T-helper 17 cell (primary cell): ENCODE measurements at places on chromosomes 7 and 10. TPM values are rescaled to one million over a fixed set of nuclear protein-coding genes. Genes with fewer than 3 reads are reported as not detected.

- peaks cover 12% of the 10 kb centered on the region for H3K27me3 ChIP-seq
- H3K27ac ChIP-seq, result no peak overlapping the region
- H3K36me3 ChIP-seq, result no peaks in the 10 kb centered on the region
- no peak for DNase-seq
- H3K4me1 ChIP-seq, result peaks cover 4% of the 10 kb centered on the region
These were observed 520 bp downstream of the CPA5 start for GRCh38 chr7:130345136-130345535.

- H3K27me3 ChIP-seq, result peaks cover 41% of the 10 kb centered on the region
- H3K4me1 ChIP-seq, result no peaks in the 10 kb centered on the region
These were observed 25.6 kb upstream of the CRTAC1 start for GRCh38 chr10:98055841-98056516.

DNA sequence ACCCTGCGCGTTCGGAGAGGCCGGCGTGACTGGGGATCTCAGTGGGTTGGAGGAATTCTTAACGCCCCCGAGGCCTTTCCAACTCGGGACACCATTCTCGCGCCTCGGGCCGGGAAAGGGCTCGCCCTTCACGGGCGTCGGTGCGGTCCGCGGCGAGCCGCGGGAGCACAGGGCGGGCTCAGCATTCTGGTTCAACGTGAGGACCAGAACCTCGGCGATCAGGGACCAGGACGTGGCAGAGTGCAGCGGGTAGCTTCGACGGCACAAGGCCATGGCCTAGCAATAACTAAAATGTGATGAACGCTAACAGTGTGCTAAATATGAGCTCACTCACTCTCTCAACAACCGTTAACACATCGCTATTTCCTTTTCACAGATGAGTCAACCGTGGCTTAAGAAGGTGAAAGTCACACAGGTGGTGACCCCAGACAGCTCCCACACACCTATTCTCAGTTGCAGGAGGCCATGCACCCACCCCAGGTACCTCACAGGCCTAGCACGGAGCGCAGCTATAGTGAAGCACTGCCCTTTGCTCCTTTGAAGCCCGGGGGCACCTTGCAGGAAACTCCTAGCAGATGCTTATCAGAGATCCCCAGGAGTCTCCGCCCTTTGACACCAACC, 4.5 kb upstream of the EMX2 start:
- peaks cover 78% of the 10 kb centered on the region for H3K27me3 ChIP-seq
- H3K36me3 ChIP-seq, result peaks cover 2% of the 10 kb centered on the region
- no peak overlapping the region for H3K27ac ChIP-seq
- H3K4me3 ChIP-seq, result no peak overlapping the region
- DNase-seq, result no peak

- H3K4me3 ChIP-seq, result no peak overlapping the region
- no peaks in the 10 kb centered on the region for H3K4me1 ChIP-seq
- peaks cover 5% of the 10 kb centered on the region for H3K27me3 ChIP-seq
- H3K27ac ChIP-seq, result no peak overlapping the region
- H3K36me3 ChIP-seq, result no peaks in the 10 kb centered on the region
These were observed 729.2 kb downstream of the LRMDA start for GRCh38 chr10:76160446-76161300.

GRCh38 chr7:13050703-13051102, 363.3 kb downstream of the ARL4A start:
- no peak overlapping the region for H3K4me3 ChIP-seq
- peaks cover 2% of the 10 kb centered on the region for H3K27me3 ChIP-seq
- H3K36me3 ChIP-seq, result no peaks in the 10 kb centered on the region
- H3K27ac ChIP-seq, result no peak overlapping the region

DNA sequence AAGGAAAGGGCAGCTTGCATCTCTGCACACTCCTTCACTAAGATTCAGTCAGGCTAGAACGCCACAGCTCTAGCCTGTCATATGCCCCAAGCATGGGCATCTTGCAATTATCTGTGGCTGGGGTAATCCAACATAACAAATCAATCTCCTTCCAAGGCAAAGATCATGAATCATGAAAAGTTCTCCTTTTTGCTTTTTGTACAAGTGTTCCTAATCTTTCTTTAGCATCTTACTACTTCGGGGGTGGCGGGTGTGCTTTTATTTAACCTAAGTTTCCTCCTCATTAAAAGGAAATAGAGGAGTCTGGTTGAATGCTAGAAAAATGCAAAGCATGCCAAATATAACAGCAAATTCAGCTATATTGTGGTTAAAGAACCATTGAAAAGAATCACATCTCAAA, 43.5 kb upstream of the NKX2-3 start:
- H3K27ac ChIP-seq, result no peak overlapping the region

- H3K27ac ChIP-seq, result no peak overlapping the region
- no peak for DNase-seq
- no peaks in the 10 kb centered on the region for H3K27me3 ChIP-seq
- H3K4me3 ChIP-seq, result no peak overlapping the region
These were observed 215.8 kb downstream of the CHCHD3 start for GRCh38 chr7:132866144-132866531.

GRCh38 chr7:37719077-37719476, 35.5 kb downstream of the GPR141 start:
- H3K36me3 ChIP-seq, result no peaks in the 10 kb centered on the region
- no peak for DNase-seq
- H3K4me1 ChIP-seq, result no peaks in the 10 kb centered on the region
- H3K27ac ChIP-seq, result no peak overlapping the region
- no peak overlapping the region for H3K4me3 ChIP-seq

DNA sequence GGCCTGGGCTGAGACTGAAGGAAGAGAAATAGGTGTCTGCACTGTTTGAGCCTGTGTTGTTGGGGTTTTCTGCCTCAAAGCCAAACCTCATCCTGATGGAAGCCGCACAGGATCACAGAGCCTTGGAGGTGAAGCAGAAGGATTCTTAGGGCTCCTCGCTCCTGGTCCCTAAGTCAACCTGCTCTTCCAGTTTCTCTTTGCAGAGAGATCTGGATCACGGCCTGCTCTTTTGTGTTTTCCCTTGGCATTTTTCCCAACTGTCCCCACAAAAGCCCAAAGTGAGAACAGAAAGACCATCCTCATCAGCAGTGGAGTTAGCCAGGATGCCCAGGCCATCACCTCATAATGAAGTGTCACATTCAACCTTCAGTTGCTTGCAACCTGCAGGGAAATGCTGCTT, 20.3 kb upstream of the PPIA start:
- no peak overlapping the region for H3K4me3 ChIP-seq
- no peak for DNase-seq
- peaks cover 3% of the 10 kb centered on the region for H3K4me1 ChIP-seq
- no peaks in the 10 kb centered on the region for H3K27me3 ChIP-seq

DNA sequence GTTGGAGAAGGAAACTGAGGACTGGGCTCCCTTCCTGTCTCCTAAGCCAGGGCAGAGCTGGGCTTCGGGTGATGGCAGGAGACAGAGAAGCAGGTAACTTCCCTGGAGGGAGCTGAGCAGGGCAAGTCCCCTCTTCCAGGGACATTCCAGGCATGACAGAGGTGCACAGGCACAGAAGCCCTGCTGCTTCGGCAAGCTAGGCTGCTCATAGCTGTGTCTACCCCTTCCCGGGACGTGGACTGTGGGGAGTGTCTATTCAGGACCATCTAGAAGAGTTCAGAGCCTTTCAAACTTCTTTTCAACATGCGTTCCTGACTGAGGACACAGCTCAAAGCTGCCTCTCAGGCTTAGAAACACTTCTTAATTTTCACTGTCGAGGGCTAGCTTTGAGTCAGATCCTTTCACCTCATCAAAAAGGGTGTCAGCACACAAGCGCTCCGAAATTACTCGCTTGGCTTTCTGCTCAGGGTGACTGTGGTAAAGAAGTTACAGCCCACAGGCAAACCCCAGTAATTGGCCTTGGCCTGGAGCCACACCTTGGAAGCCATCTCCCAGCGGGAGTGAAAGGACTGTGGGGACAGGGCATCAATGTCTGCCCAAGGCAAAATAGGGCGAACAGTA, 63.7 kb upstream of the STEAP1B start:
- no peak for DNase-seq
- no peak overlapping the region for H3K27ac ChIP-seq
- peaks cover 32% of the 10 kb centered on the region for H3K4me1 ChIP-seq

DNA sequence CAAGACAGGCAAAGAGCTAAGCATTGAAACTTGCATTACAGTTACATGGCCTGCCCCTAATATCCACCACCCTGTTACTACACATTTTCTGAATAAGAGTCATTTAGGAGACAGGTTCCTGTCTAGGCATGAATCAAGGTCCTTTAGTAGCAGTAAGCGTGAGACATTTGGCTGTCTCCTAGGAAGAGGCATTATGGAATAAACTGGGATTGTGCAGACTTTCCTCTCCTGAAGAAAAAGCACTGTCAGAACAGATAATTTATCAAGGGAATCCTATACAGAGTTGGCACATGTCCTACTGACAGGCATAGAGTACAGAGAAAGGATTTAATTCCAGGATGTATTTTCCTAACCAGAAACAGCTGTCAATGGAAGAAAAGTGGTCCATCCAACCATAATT, 111.9 kb downstream of the INHBA start:
- H3K36me3 ChIP-seq, result no peaks in the 10 kb centered on the region
- H3K27ac ChIP-seq, result no peak overlapping the region
- no peaks in the 10 kb centered on the region for H3K27me3 ChIP-seq
- no peak for DNase-seq

GRCh38 chr7:87735360-87735759, 107.2 kb downstream of the RUNDC3B start:
- H3K27ac ChIP-seq, result no peak overlapping the region
- DNase-seq, result no peak
- no peak overlapping the region for H3K4me3 ChIP-seq

- no peak overlapping the region for H3K27ac ChIP-seq
- no peaks in the 10 kb centered on the region for H3K36me3 ChIP-seq
These were observed 250.3 kb upstream of the CXCL12 start for GRCh38 chr10:44635176-44635575.

- H3K27ac ChIP-seq, result peak overlapping the region; percentile 54
- H3K4me3 ChIP-seq, result no peak overlapping the region
- no peak for DNase-seq
- peaks cover 7% of the 10 kb centered on the region for H3K4me1 ChIP-seq
These were observed 42.0 kb downstream of the PWWP2B start for GRCh38 chr10:132439025-132439388.

Gene PLXDC2
- 11.8 TPM for total RNA-seq

Gene CYP3A7
- total RNA-seq, result not detected

Gene ASIC3
- total RNA-seq, result 6.7 TPM

Gene SEC31B
- 73.5 TPM for total RNA-seq

Gene OIT3
- 0.13 TPM for total RNA-seq

Gene OR9A2
- total RNA-seq, result not detected

Gene HKDC1
- total RNA-seq, result 8.2 TPM

Gene RASSF4
- 1.5 TPM for total RNA-seq

Gene TMEM213
- not detected for total RNA-seq

Gene SNX10
- total RNA-seq, result 9.8 TPM
